Upper lobe of right lung (tissue), 1 donor: ENCODE measurements at places on chromosomes 13 and 19. TPM values are rescaled to one million over a fixed set of nuclear protein-coding genes. Genes with fewer than 3 reads are reported as not detected.
A peak's percentile ranks its signal among the peaks of the same experiment; 100 is the strongest.

DNA sequence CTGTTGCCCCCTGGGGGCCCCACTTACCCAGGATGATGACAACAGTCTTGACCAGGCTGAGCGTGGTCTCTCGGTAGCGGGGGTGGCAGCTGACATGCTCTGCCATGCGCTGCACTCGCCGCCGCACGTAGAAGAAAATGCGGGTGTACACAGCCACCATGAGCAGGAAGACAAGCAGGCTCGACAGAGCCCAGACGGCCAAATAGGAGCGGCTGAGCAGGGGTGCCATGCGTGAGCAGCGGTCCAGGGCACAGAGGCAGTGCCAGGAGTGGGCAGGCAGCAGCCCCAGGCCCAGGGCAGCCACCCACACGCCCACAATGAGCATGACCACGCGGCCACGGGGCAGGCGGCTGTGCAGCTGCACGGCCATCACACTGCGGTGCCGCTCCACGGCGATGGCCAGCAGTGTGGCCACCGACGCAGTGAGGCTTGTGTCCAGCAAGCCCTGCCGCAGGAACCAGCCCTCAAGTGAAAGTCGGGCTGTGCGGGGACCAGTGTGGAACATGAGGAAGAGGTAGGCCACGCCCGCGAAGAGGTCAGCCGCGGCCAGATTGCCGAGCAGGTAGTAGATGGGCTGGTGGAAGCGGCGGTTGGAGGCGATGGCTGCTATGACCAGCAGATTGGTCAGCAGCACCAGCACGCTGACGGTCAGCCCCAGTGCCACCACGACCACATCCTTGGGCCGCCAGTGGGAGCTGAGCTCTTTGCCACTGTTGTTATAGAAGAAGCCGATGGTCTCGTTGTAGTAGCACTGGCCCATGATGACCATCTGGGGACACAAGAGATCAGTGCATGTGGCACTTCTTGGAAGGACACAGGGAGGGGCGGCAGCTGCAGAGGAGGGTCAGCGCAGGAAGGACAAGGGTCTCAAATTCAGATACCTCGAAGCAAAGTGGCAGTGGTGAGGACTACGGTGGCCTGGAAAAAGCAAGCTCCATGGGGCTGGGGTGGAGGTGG is 1.2 kb downstream of the LPAR2 start:
- no peaks in the 10 kb centered on the region for H3K27me3 ChIP-seq
- H3K36me3 ChIP-seq, result no peaks in the 10 kb centered on the region
- no peak for DNase-seq
- H3K4me1 ChIP-seq, result no peaks in the 10 kb centered on the region
- peak overlapping the region; percentile 36 for H3K27ac ChIP-seq

DNA sequence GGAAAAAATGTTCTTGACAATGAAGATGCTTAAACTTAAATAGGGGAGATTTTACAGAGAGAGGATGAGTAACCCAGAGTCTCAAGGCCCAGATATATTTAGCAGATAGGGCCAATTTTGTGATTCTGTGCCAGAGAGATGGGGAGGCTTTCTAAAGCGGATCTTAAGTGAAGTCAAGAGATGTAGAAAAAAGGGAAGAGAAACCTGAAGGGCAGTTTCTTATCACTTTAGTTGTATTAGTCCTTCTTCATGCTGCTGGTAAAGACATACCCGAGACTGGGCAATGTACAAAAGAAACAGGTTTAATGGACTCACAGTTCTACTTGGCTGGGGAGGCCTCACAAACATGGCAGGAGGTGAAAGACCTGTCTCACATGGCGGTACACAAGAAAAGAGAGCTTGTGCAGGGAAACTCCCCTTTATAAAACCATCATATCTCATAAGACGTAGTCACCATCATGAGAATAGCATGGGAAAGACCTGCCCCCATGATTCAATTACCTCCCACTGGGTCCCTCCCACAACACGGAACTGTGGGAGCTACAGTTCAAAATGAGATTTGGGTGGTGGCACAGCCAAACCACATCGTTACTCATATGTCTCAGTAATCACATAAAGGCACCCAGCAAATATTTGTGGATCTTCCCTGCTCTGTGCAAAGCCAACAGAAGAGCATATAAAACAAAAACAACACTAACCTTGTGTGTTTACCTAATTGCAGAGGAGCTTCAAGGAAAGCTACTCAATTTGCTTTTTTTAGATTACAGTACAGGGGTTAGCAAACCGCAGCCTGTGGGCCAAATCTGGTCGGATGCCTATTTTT is 102.6 kb upstream of the MYCBP2 start:
- no peak overlapping the region for H3K27ac ChIP-seq
- H3K27me3 ChIP-seq, result no peaks in the 10 kb centered on the region
- no peak overlapping the region for H3K4me3 ChIP-seq
- H3K4me1 ChIP-seq, result no peaks in the 10 kb centered on the region
- DNase-seq, result no peak

GRCh38 chr13:102177431-102177830 is 224.4 kb downstream of the FGF14 start:
- DNase-seq, result no peak
- H3K27me3 ChIP-seq, result no peaks in the 10 kb centered on the region
- H3K4me3 ChIP-seq, result no peak overlapping the region
- no peak overlapping the region for H3K27ac ChIP-seq
- no peaks in the 10 kb centered on the region for H3K36me3 ChIP-seq

The HNRNPL gene
- total RNA-seq, result 248 TPM

DNA sequence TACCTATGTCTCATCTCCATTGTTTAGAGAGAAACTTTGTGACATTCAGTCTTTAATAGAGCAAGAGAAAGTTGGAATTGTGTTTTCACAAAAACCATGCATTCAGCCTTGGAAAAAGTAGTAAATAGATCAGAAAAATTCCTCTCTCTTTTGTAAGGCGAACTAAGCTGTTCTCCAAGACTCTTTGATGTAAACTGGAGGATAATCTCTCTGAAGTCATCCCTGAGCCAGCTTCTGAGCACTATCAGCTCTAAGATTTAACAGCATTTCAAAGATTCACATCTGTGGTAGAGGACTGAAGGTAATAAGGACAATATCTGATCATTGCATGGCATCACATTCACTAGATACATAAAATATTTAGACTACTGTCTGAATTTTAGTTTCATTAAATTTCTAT is 904.6 kb upstream of the ATXN8OS start:
- H3K36me3 ChIP-seq, result no peaks in the 10 kb centered on the region
- no peak overlapping the region for H3K4me3 ChIP-seq
- no peaks in the 10 kb centered on the region for H3K27me3 ChIP-seq
- H3K27ac ChIP-seq, result no peak overlapping the region
- no peak for DNase-seq

DNA sequence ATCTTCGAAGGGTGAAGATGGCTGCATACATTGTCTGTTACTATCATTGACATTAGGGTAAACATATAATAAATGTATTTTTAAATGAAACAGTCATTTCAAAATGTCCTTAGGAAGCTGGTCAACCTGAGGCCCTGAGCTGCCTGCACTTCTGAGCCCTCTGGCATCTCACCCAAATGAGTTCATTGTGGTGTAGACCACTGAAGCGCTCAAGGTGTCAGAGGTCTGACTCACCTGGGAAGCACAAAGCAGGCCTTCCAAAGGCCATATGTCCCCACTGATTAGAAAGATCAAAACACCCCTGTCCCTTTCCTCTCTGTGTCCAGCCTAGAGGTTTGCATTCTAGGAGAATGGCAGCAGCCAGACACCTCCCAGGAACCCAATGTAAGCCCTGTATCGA is 59.6 kb downstream of the COL4A2 start:
- H3K4me1 ChIP-seq, result peaks cover 8% of the 10 kb centered on the region
- H3K36me3 ChIP-seq, result no peaks in the 10 kb centered on the region
- no peaks in the 10 kb centered on the region for H3K27me3 ChIP-seq
- DNase-seq, result no peak
- H3K4me3 ChIP-seq, result no peak overlapping the region

- peak; percentile 64 for DNase-seq
- H3K27me3 ChIP-seq, result no peaks in the 10 kb centered on the region
- peak overlapping the region; percentile 94 for H3K27ac ChIP-seq
- no peaks in the 10 kb centered on the region for H3K36me3 ChIP-seq
- H3K4me3 ChIP-seq, result peak overlapping the region; percentile 56
Observed at GRCh38 chr13:44140888-44141724, 232.5 kb upstream of the SERP2 start.

GRCh38 chr19:6849876-6850275 is 37.5 kb upstream of the ADGRE1 start:
- H3K27me3 ChIP-seq, result no peaks in the 10 kb centered on the region
- peaks cover 17% of the 10 kb centered on the region for H3K36me3 ChIP-seq
- no peak overlapping the region for H3K4me3 ChIP-seq
- no peaks in the 10 kb centered on the region for H3K4me1 ChIP-seq

- no peaks in the 10 kb centered on the region for H3K36me3 ChIP-seq
- H3K27me3 ChIP-seq, result peaks cover 8% of the 10 kb centered on the region
- H3K27ac ChIP-seq, result no peak overlapping the region
- no peak overlapping the region for H3K4me3 ChIP-seq
- H3K4me1 ChIP-seq, result peaks cover 18% of the 10 kb centered on the region
- no peak for DNase-seq
Observed at GRCh38 chr19:43782689-43783231, 2.0 kb upstream of the KCNN4 start.

GRCh38 chr19:7894612-7895309 is 6.5 kb downstream of the LRRC8E start:
- no peak overlapping the region for H3K4me3 ChIP-seq
- no peaks in the 10 kb centered on the region for H3K27me3 ChIP-seq
- DNase-seq, result peak; percentile 83
- H3K4me1 ChIP-seq, result no peaks in the 10 kb centered on the region

- no peak overlapping the region for H3K27ac ChIP-seq
- peaks cover 18% of the 10 kb centered on the region for H3K4me1 ChIP-seq
- H3K36me3 ChIP-seq, result no peaks in the 10 kb centered on the region
- DNase-seq, result no peak
Observed at GRCh38 chr19:4966591-4966990, 2.3 kb upstream of the KDM4B start.

- no peak for DNase-seq
- no peak overlapping the region for H3K27ac ChIP-seq
- H3K36me3 ChIP-seq, result no peaks in the 10 kb centered on the region
- H3K4me3 ChIP-seq, result no peak overlapping the region
- H3K4me1 ChIP-seq, result no peaks in the 10 kb centered on the region
- H3K27me3 ChIP-seq, result no peaks in the 10 kb centered on the region
Observed at GRCh38 chr13:84658491-84659358, 776.5 kb upstream of the SLITRK1 start.

DNA sequence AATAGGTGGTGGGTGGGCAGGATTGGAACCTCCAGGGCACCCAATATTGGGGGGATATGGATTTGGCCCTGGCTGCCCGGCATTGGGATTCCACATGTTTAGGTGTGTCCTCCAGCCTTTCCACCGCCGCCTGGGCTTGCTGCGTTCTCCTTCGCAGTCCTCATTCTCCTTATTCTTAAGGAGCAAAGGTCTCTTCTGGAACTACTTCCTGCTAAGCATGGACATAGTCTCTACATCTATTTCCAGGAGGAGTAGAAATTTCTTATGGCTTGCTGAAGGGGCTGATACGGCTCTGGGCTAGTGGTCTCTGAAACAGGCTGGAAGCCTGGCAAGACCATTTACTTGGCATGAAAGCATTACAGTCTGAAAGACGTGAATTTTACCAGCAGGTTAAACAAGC is 9.2 kb upstream of the FCGBP start:
- no peak for DNase-seq
- H3K27me3 ChIP-seq, result no peaks in the 10 kb centered on the region
- no peaks in the 10 kb centered on the region for H3K36me3 ChIP-seq
- H3K4me3 ChIP-seq, result no peak overlapping the region
- peaks cover 21% of the 10 kb centered on the region for H3K4me1 ChIP-seq
- H3K27ac ChIP-seq, result peak overlapping the region; percentile 72

DNA sequence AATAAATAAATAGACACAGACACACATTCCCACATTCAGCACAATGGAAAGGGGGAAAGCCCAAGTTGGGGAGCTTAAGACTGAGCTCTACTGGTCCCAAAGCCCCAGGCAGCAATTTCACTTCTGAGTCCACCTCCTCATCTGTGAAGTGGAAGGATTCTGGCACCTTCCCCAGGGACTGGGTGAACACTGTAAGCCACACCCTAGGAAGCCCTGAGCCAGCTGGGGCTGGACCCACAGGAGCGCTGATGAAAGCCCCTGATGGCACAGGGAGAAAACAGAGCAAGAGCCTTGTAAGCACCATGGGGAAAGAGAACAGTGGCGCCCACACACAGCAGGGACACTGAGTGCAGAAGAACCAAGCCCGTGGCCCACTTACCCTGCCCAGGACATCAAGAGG is 37.8 kb downstream of the EPS15L1 start:
- H3K4me3 ChIP-seq, result no peak overlapping the region
- H3K36me3 ChIP-seq, result peaks cover 63% of the 10 kb centered on the region
- H3K27ac ChIP-seq, result no peak overlapping the region
